Activated T-cell treated with anti-CD3 and anti-CD28 coated beads for 4 hours (primary cell): ENCODE measurements at places on chromosomes 7 and 10.

DNA sequence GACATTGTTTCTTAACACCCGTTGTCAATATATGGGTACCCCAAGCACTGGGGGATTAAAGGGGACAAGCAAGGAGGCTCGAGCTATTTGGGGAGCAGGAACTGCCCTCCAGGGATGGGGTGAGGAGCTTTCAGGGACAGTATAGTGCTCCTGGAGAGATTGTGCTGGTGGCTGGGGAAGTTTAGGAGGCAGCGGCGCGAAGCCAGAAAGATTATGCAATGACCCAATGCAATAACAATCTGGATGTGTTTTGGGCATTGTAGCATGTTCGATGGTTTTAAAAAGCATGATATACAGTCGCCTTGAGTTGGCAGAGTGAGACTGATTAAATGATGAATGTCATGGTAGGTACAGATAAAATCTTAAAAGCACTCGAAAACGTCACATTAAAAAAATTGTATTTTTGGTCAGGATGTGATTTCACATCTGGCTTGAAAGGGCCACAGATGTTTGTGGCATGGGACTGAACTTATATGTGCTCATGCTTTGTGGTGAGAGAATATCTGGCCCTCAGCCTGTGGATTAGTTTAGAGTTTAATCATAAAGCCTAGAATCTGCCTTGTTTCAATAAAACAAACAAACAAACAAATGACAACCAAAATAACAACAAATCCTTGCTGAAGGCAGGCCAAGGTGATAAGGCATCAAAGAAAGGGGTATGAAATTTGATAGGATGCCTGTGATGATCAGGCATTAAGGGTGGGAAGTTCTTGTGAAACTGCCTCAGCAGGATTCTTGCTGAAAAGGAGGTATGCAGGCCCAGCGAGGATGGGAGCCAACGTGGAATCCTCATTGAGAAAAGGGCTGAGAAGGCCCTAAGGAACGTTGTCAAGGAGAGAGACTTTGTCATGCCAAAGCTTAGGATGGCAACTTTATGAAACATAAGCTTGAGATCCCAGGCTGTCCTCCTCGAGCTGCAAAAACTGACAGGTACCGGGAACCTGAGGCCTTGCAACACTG, 417.1 kb upstream of the KLF6 start:
- DNase-seq, result no peak

GRCh38 chr10:70590655-70591416, 11.7 kb downstream of the PRF1 start:
- DNase-seq, result no peak

- no peak for DNase-seq
Observed at GRCh38 chr10:44419790-44420549, 35.1 kb upstream of the CXCL12 start.

- no peak for DNase-seq
Observed at GRCh38 chr7:135959646-135960363, 17.4 kb downstream of the MTPN start.

DNA sequence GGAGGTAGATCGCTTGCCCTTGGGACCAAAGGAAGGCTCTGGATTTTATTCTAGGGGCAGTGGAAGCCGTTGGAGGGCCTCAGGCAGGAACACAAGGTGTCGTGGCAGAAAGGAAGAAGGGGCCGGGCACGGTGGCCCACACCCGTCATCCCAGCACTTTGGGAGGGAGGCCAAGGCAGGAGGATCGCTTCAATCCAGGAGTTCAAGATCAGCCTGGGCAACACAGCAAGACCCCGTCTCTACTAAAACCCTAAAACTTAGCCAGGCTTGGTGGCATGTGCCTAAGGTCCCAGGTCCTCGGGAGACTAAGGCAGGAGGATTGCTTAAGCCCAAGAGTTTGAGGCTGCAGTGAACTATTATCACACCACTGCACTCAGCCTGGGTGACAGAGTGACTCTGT, 5.2 kb upstream of the PDGFA start:
- no peak for DNase-seq

DNA sequence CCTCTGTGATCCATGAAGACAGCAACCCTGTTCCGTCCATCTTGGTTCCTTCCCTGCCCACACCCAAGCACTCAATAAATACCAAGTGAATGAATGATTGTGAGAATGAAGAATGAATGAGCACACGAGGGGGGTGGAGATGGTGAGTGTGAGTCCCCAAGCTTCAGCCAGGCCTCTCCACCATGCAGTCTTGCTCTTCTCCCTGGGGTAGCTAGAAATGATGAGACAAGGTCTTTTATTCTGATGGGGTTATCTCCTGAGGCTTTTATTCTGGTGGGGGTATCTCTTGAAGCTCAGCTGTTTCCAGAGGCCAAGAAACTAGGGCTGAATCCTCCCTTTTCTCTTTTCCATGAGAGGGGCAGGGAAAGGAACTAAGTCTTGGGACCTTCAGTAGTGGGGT, 57.0 kb downstream of the ELFN1 start:
- no peak for DNase-seq

- DNase-seq, result no peak
Observed at GRCh38 chr7:91557789-91558404, 293.7 kb downstream of the FZD1 start.

GRCh38 chr10:88565072-88565471, 18.0 kb downstream of the RNLS start:
- DNase-seq, result no peak

DNA sequence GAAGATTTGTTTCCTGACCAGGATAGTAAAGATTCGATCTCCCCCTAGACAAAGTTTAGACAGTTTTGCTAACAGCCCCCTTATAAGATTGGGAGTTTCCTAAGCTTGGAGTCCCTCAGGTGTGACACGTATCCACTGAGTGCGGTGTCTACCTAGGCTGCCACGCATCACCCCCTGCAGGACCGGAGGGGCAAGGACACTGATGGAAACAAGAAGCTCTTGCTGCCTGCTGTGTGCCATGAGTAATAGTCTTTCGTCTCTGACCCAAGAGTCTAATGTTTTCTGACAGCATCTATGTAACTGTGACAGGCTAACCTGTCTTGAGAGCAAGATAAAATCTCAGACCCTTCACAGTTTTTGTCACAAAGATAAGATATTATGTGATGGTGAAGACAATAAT, 173.5 kb downstream of the SEMA3E start:
- DNase-seq, result no peak

DNA sequence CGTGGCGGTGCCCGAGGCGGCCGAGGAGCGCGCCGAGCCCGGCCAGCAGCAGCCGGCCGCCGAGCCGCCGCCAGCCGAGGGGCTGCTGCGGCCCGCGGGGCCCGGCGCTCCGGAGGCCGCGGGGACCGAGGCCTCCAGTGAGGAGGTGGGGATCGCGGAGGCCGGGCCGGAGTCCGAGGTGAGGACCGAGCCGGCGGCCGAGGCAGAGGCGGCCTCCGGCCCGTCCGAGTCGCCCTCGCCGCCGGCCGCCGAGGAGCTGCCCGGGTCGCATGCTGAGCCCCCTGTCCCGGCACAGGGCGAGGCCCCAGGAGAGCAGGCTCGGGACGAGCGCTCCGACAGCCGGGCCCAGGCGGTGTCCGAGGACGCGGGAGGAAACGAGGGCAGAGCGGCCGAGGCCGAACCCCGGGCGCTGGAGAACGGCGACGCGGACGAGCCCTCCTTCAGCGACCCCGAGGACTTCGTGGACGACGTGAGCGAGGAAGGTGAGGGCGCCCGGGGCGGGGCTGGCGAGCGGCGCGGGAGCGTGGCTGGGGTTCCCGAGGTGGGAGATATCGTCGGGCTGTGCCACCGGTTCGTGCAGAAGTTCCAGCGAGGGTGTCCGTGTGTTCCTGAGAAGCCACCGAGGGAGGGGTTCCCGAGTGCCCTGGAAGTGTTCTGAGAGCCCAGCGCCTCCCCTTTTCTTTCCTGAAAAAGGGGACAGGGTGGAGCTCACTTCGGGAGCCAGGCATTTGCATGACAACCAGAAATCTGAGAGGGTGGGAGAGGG, 495 bp downstream of the EIF3B start:
- peak; percentile 16 for DNase-seq

- no peak for DNase-seq
Observed at GRCh38 chr7:8035647-8036518, 67.3 kb downstream of the GLCCI1 start.

DNA sequence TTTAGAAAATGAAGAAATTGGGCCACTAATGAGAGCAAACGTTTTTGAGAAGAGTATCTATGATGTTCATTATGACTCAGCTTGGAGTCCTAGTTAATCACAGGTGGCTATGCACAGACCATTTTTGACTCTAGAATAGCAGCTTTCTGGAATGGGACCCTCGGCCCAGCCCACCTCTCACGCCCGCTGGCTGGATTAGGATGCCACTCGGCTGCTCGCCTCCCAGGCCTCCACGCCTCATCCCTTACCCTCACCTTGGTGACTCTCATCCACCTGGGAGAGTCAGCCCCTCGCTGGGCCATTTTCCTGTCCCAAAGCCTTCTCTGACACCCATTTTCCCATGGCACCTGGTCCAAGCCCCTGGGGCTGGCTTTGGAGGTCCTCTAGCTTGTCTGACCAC, 173.6 kb downstream of the ADAM12 start:
- DNase-seq, result no peak

- DNase-seq, result no peak
Observed at GRCh38 chr7:129845178-129845971, 107.4 kb downstream of the UBE2H start.

DNA sequence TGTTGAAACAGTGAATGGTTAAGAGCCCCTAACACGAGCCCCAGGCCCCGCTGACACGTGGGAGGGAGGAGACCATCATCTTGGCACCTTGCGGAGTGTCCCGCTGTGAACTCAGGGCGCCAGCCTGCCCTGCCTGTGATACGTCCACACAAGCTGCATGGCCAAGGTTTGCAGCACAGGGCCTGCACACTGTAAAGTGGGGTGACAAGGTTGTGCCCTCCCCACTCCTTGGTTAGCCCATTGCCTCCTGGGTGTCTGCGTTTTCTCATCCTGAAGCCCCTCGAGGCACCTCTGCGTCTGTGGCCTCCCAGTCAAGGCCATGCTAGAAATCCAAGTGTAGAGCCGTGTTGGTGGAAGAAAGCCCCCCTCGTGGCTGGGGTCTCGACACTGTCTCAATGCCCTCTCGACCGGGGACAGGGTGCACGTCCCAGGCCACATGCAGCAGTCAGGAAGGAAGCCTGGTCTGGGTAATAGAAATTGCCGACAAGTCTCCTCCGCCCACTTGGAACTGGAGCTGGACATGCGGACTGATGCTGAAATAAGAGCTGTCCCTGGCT, 192.1 kb downstream of the DNAJB6 start:
- no peak for DNase-seq

GRCh38 chr10:3477683-3478082, 305.1 kb upstream of the PITRM1 start:
- DNase-seq, result no peak
